Endothelial cell of umbilical vein (primary cell): ENCODE measurements at places on chromosomes 5 and 9. TPM values are rescaled to one million over a fixed set of nuclear protein-coding genes. Genes with fewer than 3 reads are reported as not detected.

- H3K4me1 ChIP-seq: no peaks in the 10 kb centered on the region
- H3K4me3 ChIP-seq: no peak overlapping the region
- H3K27ac ChIP-seq: no peak overlapping the region
- DNase-seq: no peak
- no peaks in the 10 kb centered on the region for H3K27me3 ChIP-seq
These were observed 11.6 kb downstream of the UBAC1 start for GRCh38 chr9:135949501-135950134.

GRCh38 chr9:83655433-83655832, 32.5 kb downstream of the IDNK start:
- no peaks in the 10 kb centered on the region for H3K4me1 ChIP-seq
- DNase-seq: peak; percentile 5
- peaks cover 12% of the 10 kb centered on the region for H3K36me3 ChIP-seq
- no peaks in the 10 kb centered on the region for H3K27me3 ChIP-seq
- no peak overlapping the region for H3K27ac ChIP-seq

DNA sequence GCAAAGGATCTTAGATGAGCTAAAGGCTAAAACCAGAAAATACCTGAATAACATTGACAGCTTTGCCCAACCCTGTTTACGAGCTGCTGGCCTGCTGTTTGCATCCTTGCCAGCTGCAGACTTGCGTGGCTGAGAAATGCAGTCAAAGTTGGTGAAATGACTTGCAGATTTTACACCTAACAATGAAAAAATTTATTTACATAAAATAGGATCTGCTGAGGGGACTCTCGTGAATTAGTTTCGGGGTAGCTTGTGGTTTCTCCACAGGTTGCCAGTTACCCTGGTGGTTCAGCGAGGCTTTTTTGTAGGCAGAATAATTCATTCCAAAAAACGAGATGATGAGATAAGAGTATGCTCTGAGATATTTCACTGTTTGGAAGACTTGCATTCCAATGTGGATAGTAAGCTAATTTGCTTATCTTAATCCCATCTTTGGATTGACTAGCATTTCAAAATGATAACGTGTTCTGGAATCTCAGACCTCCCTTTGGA, 65.7 kb upstream of the FANCC start:
- no peaks in the 10 kb centered on the region for H3K4me1 ChIP-seq
- no peak overlapping the region for H3K4me3 ChIP-seq
- H3K27ac ChIP-seq: no peak overlapping the region
- DNase-seq: no peak

GRCh38 chr9:126661521-126662251, 48.0 kb downstream of the LMX1B start:
- H3K27me3 ChIP-seq: peaks cover 18% of the 10 kb centered on the region
- H3K27ac ChIP-seq: no peak overlapping the region
- DNase-seq: peak; percentile 62
- H3K36me3 ChIP-seq: no peaks in the 10 kb centered on the region
- H3K4me1 ChIP-seq: peaks cover 12% of the 10 kb centered on the region
- no peak overlapping the region for H3K4me3 ChIP-seq

DNA sequence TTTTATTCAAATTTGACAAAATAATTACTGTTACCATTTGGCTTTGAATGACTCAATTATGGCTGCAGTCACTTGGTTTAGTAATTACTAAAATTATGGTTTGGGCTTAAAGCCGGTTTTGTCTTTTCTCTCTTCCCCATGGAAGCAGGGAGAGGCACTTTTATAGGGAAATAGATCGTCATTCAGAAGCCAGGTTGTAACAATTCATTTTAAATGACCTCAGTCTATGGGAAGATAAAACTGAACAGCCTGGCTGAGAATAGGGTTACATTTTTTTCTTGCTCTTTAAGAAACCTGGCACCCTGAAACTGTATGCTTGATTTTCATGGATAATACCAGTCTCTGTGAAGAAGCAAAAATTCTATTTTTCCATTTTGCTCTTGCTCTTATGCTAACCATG, 169.8 kb downstream of the SMC2 start:
- H3K27ac ChIP-seq: no peak overlapping the region
- DNase-seq: no peak
- H3K36me3 ChIP-seq: no peaks in the 10 kb centered on the region

DNA sequence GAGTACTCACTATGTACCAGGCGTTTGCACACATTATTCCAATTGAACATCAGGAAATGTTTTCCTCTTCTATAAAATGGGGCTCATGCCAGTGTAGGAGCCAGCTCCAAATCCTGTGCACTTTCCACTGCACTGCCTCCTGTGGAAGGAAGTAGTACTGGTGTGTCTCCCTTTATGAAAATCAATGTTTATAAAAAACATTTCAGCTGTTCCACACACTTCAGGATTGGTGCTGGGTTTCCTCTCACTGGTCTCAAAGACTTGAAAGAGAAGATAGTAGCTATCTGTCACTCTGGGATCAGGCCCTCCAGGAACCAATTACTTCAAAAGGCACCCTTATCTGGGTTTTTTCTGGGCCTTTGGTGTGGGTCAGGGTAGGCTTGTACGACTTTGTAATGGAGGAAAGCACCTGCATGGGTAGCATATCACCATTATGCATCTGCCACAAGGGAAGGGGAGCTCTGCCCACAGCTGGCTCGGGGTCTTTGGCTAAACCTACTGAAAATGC, 32.5 kb downstream of the RAB14 start:
- H3K4me3 ChIP-seq: no peak overlapping the region
- no peak overlapping the region for H3K27ac ChIP-seq
- H3K4me1 ChIP-seq: no peaks in the 10 kb centered on the region
- peak; percentile 18 for DNase-seq

Gene RELL2
- 3.1 and 3.6 TPM in 2 replicates for total RNA-seq

GRCh38 chr5:68426586-68426985, 211.0 kb downstream of the PIK3R1 start:
- H3K4me3 ChIP-seq: no peak overlapping the region
- no peaks in the 10 kb centered on the region for H3K36me3 ChIP-seq
- H3K4me1 ChIP-seq: peaks cover 10% of the 10 kb centered on the region

Gene CYLC2
- not detected in 2 replicates for total RNA-seq

GRCh38 chr5:91407204-91407603, 24.1 kb upstream of the ARRDC3 start:
- H3K36me3 ChIP-seq: no peaks in the 10 kb centered on the region
- no peak overlapping the region for H3K4me3 ChIP-seq
- no peaks in the 10 kb centered on the region for H3K4me1 ChIP-seq
- no peak overlapping the region for H3K27ac ChIP-seq

DNA sequence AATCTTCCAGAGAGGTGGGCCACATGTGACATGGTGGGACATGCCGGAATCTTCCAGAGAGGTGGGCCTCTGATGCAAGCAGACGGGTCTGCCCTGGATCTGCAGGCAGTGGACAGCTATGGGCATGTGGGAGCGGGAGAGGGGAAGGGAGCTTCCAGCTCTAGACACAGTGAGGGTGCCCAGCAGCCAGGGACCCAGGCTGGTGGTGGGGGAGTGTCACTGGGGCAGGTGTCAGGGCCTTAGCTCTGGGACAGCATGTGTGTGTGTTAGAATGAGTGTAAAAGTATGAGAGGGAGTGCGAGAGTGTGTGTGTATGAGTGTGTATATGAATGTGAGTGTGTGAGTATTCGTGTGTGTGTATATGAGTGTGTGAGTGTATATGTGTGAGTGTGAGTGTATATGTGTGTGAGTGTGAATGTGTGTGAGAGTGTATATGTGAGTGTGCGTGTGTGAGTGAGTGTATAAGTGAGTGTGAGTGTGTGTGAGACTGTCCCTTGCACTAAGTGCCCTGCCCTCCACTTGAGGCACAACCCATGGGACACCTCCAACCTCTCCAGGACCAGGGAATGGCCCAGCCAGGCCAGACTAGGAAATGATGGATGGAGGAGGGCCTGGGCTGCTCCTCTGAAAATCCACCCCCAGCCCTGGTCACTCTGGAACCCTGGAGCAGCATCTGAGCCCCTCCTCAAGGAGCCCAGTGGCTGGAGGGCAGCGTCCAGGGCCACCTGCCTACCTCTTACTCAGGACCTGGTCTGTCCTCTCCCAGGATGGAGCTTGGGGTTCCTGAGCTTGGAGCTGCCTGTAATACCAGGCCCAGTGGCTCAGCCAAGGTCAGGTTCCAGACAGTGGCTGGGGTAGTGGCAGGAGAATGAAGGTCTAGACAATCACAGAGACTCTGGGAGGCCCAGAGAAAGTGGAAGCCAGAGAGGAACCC, 122.2 kb downstream of the C9orf50 start:
- H3K27me3 ChIP-seq: no peaks in the 10 kb centered on the region
- no peak overlapping the region for H3K4me3 ChIP-seq
- H3K4me1 ChIP-seq: peaks cover 21% of the 10 kb centered on the region
- no peak for DNase-seq

Gene HACD4
- 1.2 and 1.4 TPM in 2 replicates for total RNA-seq

Gene CTXN3
- not detected in 2 replicates for total RNA-seq

- no peak overlapping the region for H3K4me3 ChIP-seq
- H3K27ac ChIP-seq: no peak overlapping the region
- no peaks in the 10 kb centered on the region for H3K4me1 ChIP-seq
- DNase-seq: no peak
- no peaks in the 10 kb centered on the region for H3K36me3 ChIP-seq
- no peaks in the 10 kb centered on the region for H3K27me3 ChIP-seq
These were observed 246.9 kb upstream of the ADAMTS16 start for GRCh38 chr5:4893063-4893744.

Gene TMEM215
- total RNA-seq: not detected in 2 replicates

DNA sequence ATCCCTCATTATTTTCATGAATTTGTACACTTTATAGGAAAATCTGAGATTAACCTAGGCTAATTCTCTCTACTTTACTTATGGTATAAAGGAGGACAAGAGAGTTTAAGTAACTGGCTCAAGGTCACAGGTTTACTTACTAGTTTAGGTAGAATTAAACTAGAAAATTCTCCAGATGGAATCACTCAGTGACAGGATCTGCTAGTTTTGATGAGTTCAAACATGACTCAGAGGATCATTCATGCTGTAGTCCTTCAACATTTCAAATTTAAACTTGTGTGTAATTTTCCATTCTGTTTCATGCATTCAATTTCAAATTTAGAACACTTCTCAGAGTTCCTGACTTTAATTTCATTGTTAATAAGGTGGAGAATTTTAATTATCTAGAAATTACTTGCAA, 485.7 kb upstream of the TUSC1 start:
- H3K4me1 ChIP-seq: no peaks in the 10 kb centered on the region
- H3K4me3 ChIP-seq: no peak overlapping the region
- H3K27ac ChIP-seq: no peak overlapping the region
- H3K36me3 ChIP-seq: no peaks in the 10 kb centered on the region

Gene CER1
- total RNA-seq: not detected in 2 replicates
